Activated T-cell treated with anti-CD3 and anti-CD28 coated beads for 24 hours (primary cell): ENCODE measurements at places on chromosomes 1 and 21.

- DNase-seq, result no peak
Measured at GRCh38 chr1:202088206-202088605, 34.5 kb upstream of the GPR37L1 start.

DNA sequence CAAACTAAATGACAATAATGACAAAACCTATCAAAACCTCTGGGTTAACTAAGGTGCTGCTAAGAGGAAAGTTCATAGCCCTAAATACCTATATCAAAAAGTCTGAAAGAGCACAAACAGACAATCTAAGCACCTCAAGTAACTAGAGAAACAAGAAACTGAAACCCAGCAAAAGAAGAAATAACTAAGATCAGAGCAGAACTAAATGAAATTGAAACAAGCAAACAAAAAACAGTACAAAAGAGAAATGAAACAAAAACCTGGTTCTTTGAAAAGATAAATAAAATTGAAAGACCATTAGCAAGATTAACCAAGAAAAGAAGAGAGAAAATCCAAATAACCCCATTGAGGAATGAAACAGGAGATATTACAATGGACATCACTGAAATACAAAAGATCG lies 44.8 kb upstream of the KIAA0040 start:
- no peak for DNase-seq

- no peak for DNase-seq
Measured at GRCh38 chr21:38960251-38960650, 154.5 kb downstream of the ETS2 start.

DNA sequence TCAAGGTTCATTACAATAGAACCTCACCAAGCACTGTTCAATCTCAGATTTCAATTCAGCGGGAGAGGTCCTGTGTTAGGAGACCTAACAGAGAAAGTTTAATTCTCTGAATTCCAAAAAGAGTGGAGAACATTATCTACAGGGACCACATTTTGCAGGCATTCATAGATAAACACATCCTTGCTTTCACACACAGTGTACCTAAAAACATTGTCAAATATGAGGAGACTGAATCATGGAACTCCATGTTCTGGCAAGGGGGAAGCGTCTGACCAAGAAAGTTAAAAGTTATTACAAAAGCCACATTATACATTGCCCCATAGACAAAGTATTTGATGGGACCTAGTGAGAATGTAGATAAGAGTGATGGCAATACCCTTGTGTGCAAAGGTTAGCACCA lies 21.1 kb upstream of the PPP1R15B start:
- no peak for DNase-seq

GRCh38 chr1:55276671-55277376 lies 61.7 kb upstream of the USP24 start:
- DNase-seq, result no peak

DNA sequence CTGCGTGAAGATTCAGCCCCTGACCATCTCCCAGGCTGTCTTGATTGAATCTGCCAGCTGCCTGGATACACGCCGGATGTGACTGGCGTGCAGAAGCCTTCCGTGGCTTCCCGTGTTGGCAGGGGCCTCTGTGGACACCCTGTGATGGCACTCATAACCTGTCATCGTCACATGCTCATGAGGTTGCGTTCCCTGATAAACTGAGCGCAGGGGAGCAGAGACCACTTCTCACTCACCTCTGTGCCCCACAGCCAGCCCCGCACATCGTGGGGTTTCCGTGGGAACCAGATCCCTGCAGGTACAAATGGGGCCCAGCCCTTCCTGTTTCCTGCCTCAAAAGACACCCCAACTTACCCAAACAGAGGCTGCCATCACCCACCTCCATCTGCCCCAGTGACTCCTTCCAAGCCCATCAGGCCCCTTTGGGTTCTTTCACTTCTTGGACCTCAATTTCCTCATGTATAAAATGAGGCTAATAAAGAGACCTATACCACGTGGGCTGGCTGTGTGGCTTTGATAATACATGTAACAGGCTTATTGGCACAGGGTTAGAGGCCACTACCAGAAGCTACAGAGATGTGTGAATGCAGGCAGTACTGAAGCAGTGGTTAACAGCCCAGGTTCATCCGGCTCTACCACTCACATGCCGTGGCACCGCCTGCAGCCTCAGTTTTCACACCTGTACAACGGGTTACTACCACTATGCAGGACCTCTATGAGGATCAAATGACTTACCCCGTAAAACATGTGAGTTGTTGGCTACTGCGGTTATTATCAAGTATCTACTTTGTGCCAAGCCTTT lies 23.6 kb downstream of the HTR6 start:
- no peak for DNase-seq

DNA sequence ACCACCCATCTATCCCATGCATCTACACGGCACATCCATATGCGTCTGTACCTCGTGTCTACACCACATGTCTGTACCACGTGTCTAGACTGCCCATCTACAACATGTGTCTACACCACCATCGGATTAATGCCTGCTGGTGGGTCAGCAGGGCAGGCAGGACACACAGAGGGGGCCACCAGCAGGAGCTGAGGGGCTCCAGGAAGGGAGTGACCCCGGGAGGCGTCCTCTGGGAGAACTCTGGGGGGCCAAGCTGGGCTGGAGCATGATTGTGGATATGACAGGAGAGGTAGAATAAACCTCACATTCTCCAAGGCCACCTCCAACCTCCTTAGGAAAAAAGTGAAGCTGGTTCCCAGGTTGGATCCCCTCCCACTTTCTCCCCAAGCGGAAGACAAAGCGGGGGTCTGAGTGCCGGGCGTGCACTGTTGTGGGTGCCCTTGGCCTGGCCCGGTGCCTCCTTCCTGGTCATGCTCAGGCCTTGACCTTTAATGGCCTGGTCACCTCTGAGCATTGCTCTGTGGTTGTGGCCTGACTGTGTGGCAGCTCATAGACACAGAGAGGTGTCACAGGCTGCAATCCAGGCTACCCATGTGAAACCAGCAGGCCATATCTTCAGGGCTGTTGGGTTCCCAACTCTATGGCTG lies 881 bp upstream of the ACTRT2 start:
- no peak for DNase-seq

- DNase-seq, result no peak
Measured at GRCh38 chr1:158494796-158495195, 22.8 kb downstream of the OR10R2 start.

GRCh38 chr1:84780000-84780716 lies 89.9 kb upstream of the SSX2IP start:
- DNase-seq, result no peak

GRCh38 chr1:101128846-101129245 lies 103.3 kb upstream of the DPH5 start:
- no peak for DNase-seq

GRCh38 chr1:20660847-20661206 lies 342 bp downstream of the DDOST start:
- DNase-seq, result no peak

DNA sequence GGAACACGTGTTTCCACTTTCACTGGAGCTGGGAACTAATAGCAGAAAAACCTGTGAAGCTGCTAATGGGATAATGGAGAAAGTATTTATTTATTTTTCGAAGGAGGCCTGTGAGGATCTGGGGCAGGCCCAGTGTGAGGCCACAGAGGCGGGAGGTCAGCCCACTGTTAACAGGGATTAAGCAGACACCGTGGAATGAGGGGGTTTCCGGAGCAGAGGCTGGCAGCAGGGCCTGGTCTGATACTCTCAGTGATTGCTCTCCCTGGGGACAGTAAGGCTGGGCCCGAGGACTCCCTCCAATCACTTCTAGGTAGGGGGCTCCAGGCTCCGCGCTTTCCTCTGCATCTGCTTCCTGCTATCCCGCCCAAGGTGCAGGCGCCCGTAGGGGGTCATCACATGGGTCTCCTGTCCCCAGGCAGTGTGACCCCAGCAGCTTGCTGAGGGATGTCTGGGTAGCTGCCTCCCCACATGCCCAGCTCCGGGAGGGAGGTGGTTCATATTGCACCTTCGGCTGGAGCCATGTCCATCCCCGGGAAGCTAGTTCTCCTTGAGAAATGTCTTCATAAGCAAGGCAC lies 28.8 kb upstream of the CDCA8 start:
- DNase-seq, result no peak

- no peak for DNase-seq
Measured at GRCh38 chr1:117623698-117624097, 17.9 kb downstream of the TENT5C start.

- DNase-seq, result no peak
Measured at GRCh38 chr1:85148524-85149250, 52.1 kb downstream of the SYDE2 start.
